ENCODE measurements at places on chromosomes 3 and 15.

DNA sequence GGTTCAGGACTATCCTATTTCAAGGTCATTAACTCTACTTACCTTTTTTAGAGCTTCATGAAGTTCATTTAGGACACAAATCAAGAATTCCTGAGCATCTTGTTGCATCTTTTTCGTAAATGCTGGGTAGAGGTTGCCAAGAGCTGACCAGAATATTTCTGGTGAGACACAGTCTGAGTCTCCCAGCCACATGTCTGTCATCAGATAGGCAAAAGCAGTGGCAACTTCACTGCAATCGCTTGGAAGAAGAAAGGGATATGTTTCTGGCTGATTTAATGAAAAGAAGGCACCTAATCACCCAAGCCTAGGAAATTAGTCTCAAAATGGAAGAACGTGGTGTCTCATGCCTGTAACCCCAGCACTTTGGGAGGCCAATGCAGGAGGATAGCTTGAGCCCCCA is 2.9 kb downstream of the USP50 start:
- H3K4me3 ChIP-seq: no peak overlapping the region
- no peak overlapping the region for H3K27ac ChIP-seq
- DNase-seq: no peak
- no peaks in the 10 kb centered on the region for H3K4me1 ChIP-seq
- peaks cover 2% of the 10 kb centered on the region for H3K27me3 ChIP-seq

DNA sequence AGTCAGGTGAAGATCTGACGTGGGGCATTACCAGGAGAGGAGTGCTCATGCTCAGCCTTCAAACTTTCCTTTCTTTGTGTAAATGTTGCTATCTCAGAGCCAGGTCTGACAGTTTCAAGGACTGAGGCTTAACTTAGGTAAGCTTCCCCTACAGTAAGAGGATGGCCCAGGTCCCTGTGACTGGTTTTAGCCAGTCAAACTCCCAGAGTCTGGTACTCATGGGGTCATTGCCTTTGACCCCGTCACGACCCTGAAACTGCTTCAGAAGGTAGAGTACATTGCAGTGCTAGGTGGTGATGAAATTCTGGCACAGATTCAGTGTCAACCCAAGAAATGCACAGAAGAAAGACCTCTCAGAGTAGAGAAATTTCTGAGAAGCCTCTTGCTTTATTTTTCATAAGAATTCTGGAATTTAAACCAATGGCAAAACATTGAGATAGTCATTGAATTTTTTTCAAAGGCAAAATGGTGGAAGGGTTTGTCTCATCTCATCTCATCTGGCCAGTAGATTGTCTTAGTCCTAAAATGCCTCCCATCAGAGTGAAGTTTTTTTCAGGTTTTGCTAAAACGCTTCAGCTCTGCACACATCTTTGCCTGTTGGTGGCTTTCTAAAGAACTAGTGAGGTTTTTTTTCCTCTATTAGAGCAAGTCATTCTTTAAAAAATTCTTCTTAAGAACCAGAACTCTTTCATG is 23.1 kb downstream of the ZBTB38 start:
- H3K27ac ChIP-seq: no peak overlapping the region
- peaks cover 3% of the 10 kb centered on the region for H3K4me1 ChIP-seq
- DNase-seq: no peak

GRCh38 chr15:70023769-70024491 is 73.8 kb downstream of the TLE3 start:
- H3K27ac ChIP-seq: peak overlapping the region; percentile 42
- no peaks in the 10 kb centered on the region for H3K36me3 ChIP-seq
- DNase-seq: no peak

- H3K4me1 ChIP-seq: peaks cover 37% of the 10 kb centered on the region
- no peak overlapping the region for H3K4me3 ChIP-seq
- no peak overlapping the region for H3K27ac ChIP-seq
- DNase-seq: no peak
- peaks cover 18% of the 10 kb centered on the region for H3K36me3 ChIP-seq
These were observed 10.1 kb downstream of the CEP63 start for GRCh38 chr3:134495980-134496379.

GRCh38 chr3:111392894-111393398 is 149.1 kb upstream of the CD96 start:
- peak; percentile 71 for DNase-seq
- H3K4me3 ChIP-seq: peak overlapping the region; percentile 47
- H3K27ac ChIP-seq: peak overlapping the region; percentile 51
- H3K4me1 ChIP-seq: peaks cover 21% of the 10 kb centered on the region
- peaks cover 11% of the 10 kb centered on the region for H3K36me3 ChIP-seq

DNA sequence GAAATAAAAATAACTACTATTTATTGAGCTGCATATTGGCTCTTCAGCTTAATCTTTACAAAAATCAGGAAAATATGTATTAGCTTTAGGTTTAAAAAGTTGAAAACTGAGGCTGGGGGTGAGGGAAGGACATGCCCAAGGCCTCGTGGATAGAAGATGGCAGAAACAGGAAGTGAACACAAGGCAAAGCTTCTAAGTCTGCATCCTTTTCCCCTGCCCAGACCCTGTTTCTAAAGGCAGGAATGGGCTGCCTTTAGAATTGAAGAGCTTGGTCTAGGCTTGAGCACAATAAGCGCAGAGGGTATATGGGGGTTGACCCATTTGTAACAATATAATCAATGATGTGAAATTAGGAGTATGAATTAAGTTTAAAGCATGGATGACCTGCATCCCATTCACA is 6.1 kb downstream of the CLDN18 start:
- peaks cover 7% of the 10 kb centered on the region for H3K27me3 ChIP-seq
- no peaks in the 10 kb centered on the region for H3K36me3 ChIP-seq
- no peak overlapping the region for H3K4me3 ChIP-seq
- DNase-seq: no peak

DNA sequence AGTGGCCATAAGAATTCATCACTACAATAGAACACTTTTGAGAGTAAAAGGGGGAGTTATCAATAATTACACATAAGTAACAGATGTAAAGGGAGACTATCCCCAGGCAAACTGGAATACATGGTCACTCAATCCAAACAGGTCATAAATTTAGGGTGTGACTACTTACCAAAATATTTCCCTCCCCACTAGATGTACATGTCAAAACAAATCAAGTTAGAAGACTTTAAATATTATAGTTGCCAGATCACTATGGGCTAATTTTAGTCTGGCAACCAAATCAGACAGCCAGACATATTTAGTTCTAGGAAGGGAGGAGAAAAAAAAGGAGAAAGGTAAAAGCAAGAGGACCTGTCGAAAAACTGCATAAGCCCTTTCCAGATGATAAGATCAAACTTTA is 23.1 kb downstream of the SLC24A5 start:
- no peak for DNase-seq
- no peaks in the 10 kb centered on the region for H3K36me3 ChIP-seq
- no peak overlapping the region for H3K4me3 ChIP-seq
- H3K27me3 ChIP-seq: no peaks in the 10 kb centered on the region
- no peaks in the 10 kb centered on the region for H3K4me1 ChIP-seq

- no peaks in the 10 kb centered on the region for H3K36me3 ChIP-seq
- peak overlapping the region; percentile 97 for H3K4me3 ChIP-seq
- no peak for DNase-seq
- peaks cover 43% of the 10 kb centered on the region for H3K4me1 ChIP-seq
- H3K27me3 ChIP-seq: no peaks in the 10 kb centered on the region
These were observed 2.4 kb downstream of the ACAP2 start for GRCh38 chr3:195440379-195440778.

- H3K27me3 ChIP-seq: no peaks in the 10 kb centered on the region
- no peaks in the 10 kb centered on the region for H3K4me1 ChIP-seq
- no peak overlapping the region for H3K27ac ChIP-seq
- no peak for DNase-seq
These were observed 6.0 kb upstream of the HACD2 start for GRCh38 chr3:123590685-123591450.

- H3K4me3 ChIP-seq: no peak overlapping the region
- H3K4me1 ChIP-seq: peaks cover 17% of the 10 kb centered on the region
- H3K27ac ChIP-seq: no peak overlapping the region
- no peak for DNase-seq
These were observed 207.1 kb downstream of the GBE1 start for GRCh38 chr3:81554388-81554787.

DNA sequence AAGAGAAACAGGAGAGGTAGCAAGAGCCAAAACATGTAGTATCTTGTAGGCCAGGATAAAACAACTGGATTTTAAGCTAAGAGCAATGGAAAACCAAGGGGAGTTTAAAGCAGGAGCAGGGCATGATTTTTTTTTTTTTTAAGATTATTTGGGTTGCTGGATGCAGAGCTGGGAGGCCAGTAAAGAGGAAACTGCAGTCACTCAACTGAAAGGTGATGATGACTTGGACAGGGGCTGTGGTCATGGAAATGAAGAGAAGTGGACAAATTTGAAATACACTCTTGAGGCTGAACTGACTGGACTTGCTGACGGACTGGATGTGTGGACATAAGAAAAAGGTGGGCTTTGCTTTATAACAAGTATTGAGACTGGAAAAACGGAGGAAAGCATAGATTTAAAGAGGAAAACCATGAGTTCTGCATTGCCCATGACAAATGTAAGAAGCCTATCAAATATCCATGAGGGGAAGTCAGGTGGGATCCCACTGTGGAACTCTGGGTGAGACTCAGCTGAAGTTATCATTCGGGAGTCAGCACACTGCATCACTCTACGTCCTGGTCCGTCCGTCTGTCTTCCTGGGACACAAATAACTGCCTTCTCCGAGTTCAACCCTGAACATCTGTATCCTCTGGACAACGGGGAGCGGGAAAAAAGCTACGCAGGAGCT is 688 bp downstream of the XPC start:
- no peak for DNase-seq
- H3K4me3 ChIP-seq: peak overlapping the region; percentile 93
- H3K27me3 ChIP-seq: no peaks in the 10 kb centered on the region
- H3K36me3 ChIP-seq: peaks cover 6% of the 10 kb centered on the region
- peak overlapping the region; percentile 94 for H3K27ac ChIP-seq

GRCh38 chr3:159128628-159129027 is 326.8 kb downstream of the MFSD1 start:
- no peak overlapping the region for H3K27ac ChIP-seq
- H3K27me3 ChIP-seq: no peaks in the 10 kb centered on the region
- no peak for DNase-seq
- no peaks in the 10 kb centered on the region for H3K4me1 ChIP-seq

DNA sequence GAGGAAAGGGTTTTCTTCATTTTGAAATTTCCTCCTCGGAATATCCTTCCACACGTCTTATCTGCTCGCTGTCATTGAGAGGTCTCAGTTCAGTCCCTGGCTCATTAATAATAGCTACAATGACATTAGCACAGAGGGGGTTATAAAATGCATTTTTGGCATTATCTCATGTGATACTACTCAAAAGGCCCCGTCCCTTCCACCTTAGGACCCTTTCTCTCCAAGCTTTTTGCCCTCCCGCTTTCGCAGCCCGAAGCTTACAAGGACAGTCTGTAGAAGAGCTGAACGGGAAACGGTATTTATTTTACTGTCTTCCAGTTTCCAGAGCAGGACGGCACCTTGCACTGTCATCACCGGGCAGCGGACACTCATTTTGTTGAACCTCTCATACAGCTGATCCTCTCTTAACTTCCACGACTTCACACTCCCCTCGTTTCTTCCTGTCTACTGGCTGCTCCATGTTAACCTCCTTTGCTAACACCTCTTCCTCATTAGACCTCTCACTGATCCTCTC is 5.6 kb upstream of the PLEKHO2 start:
- peaks cover 44% of the 10 kb centered on the region for H3K4me1 ChIP-seq
- H3K36me3 ChIP-seq: no peaks in the 10 kb centered on the region
- peak overlapping the region; percentile 87 for H3K27ac ChIP-seq
- peak overlapping the region; percentile 79 for H3K4me3 ChIP-seq

GRCh38 chr15:63938486-63939061 is 104.8 kb upstream of the HERC1 start:
- H3K4me1 ChIP-seq: peaks cover 37% of the 10 kb centered on the region
- H3K36me3 ChIP-seq: no peaks in the 10 kb centered on the region
- no peaks in the 10 kb centered on the region for H3K27me3 ChIP-seq
- peak overlapping the region; percentile 84 for H3K27ac ChIP-seq
- DNase-seq: no peak

GRCh38 chr3:52248165-52248541 is 2.6 kb downstream of the PPM1M start:
- H3K4me3 ChIP-seq: peak overlapping the region; percentile 22
- H3K27me3 ChIP-seq: no peaks in the 10 kb centered on the region
- peaks cover 61% of the 10 kb centered on the region for H3K4me1 ChIP-seq
- DNase-seq: no peak
- peaks cover 8% of the 10 kb centered on the region for H3K36me3 ChIP-seq

- no peaks in the 10 kb centered on the region for H3K36me3 ChIP-seq
- no peaks in the 10 kb centered on the region for H3K27me3 ChIP-seq
- H3K27ac ChIP-seq: no peak overlapping the region
- H3K4me3 ChIP-seq: no peak overlapping the region
These were observed 190.6 kb upstream of the LRTM1 start for GRCh38 chr3:55118451-55118850.

DNA sequence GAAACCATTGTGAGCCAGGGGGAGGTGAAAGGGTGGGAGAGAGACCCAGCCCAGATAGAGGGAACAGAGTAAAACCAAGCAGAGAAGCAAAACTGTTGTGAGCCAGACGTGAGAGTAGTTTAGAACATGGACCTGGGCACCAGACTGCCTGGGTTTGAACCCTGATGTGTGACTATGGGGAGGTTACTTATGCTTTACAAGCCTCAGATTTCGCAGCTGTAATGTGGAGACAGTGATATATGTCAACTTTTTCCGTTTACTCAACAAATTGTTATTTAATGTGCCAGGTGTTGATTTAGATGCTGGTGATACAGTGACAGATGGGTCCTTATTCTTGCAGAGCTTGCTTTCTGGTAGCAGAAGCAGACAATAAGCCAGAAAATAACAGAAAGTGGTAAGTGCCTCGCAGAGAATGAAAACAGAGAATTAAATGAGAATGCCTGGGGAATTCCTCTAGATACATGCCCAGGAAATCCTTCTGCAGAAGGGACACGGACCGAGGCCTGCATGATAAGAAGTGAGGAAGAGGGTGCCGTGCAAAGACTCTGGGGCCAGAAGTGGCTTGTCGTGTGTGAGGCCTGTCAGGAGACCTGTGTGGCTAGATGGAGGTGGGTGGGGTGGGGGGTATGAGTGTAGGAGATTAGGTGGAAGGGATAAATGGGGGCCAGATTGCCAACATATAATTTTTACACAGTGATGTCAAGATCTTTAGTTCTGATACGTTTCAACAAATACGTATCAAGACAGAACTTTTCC is 15.0 kb downstream of the KAT2B start:
- peaks cover 33% of the 10 kb centered on the region for H3K4me1 ChIP-seq
- no peak overlapping the region for H3K27ac ChIP-seq
- H3K36me3 ChIP-seq: peaks cover 4% of the 10 kb centered on the region

- H3K4me3 ChIP-seq: no peak overlapping the region
- no peak overlapping the region for H3K27ac ChIP-seq
- H3K4me1 ChIP-seq: peaks cover 17% of the 10 kb centered on the region
- H3K36me3 ChIP-seq: no peaks in the 10 kb centered on the region
These were observed 1.5 kb upstream of the NIT2 start for GRCh38 chr3:100333051-100333450.
